ENCODE measurements at places on chromosomes 3 and 15. TPM values are rescaled to one million over a fixed set of nuclear protein-coding genes. Genes with fewer than 3 reads are reported as not detected.
A peak's percentile ranks its signal among the peaks of the same experiment; 100 is the strongest.

The PLA2G4D gene
- not detected for total RNA-seq

The CHRM5 gene
- total RNA-seq, result not detected

The CFAP100 gene
- not detected for total RNA-seq

The SPTBN5 gene
- 9.4 TPM for total RNA-seq

The GOLGA6L10 gene
- 0.28 TPM for total RNA-seq

The STRIT1 gene
- not detected for total RNA-seq

The MYZAP gene
- total RNA-seq, result 55.3 TPM

The DPPA2 gene
- 0.64 TPM for total RNA-seq

GRCh38 chr3:115644391-115644790, 21.1 kb downstream of the GAP43 start:
- no peak overlapping the region for H3K27ac ChIP-seq
- no peaks in the 10 kb centered on the region for H3K36me3 ChIP-seq
- H3K4me3 ChIP-seq, result no peak overlapping the region
- DNase-seq, result no peak
- H3K4me1 ChIP-seq, result peaks cover 6% of the 10 kb centered on the region

DNA sequence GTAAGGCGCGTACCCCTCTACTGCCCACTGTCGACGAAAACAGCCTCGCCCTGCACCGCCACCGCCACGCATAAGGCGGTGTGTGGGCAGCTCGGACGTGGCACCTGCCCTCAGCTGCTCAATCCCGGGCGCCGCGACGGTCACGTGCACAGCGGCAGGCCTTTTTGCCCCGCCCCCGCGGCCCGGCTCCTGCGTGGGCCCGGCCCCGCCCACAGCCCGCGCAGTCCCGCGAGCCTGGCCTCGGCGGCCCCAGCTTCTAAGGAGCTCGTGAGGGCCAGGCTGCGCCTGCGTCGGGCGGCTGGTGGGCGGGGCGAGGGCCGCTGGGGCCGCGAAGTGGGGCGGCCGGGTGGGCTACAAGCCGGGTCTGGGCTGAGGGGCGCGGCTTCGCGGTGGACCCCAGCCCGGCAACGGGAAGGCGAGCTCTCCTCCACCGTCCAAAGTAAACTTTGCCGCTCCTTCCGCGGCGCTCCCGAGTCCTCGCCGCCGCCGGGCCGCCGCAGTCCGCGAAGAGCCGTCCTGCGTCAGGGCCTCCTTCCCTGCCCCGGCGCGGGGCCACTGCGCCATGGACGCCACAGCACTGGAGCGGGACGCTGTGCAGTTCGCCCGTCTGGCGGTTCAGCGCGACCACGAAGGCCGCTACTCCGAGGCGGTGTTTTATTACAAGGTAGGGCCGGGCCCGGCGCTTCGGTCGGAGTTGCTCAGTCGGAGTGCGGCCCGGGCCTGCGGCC, at the start of gene CAPN7:
TSS of gene CAPN7 (plus strand) at position 313 of the 728 bp plus-strand sequence. CDS start at position 563, 250 bp downstream.
- peak within 1 kb of the TSS; percentile 97 for H3K4me3 ChIP-seq
- peaks cover 4% of the 10 kb centered on the region for H3K36me3 ChIP-seq
- peak within 1 kb of the TSS; percentile 80 for H3K27ac ChIP-seq
- H3K4me1 ChIP-seq, result peaks cover 12% of the 10 kb centered on the region
- DNase-seq, result peak; percentile 96
- peaks cover 4% of the 10 kb centered on the region for H3K27me3 ChIP-seq

DNA sequence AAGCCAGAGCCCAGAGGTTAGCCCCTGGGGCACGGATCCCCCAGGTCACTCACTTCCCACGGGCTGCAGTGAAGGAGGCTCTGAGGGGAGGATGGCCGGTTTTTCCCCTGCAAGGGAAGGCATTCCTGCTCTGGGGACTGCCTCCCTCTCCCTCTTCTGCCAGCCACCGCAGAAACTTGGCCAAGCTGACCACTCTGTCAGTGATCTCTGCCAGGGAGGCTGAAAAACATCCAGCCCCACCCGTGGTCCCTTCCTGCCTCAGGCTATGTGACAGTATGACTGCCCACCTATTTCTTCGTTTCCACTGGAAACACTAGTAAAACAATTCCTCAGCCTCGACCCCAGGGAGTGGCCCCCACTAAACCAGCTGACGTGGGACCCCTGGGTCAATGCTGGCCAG, 14.6 kb upstream of the FANCD2 start:
- no peak overlapping the region for H3K27ac ChIP-seq
- H3K4me1 ChIP-seq, result peaks cover 12% of the 10 kb centered on the region
- peak overlapping the region; percentile 65 for H3K4me3 ChIP-seq
- peaks cover 8% of the 10 kb centered on the region for H3K27me3 ChIP-seq

- no peaks in the 10 kb centered on the region for H3K36me3 ChIP-seq
- no peaks in the 10 kb centered on the region for H3K27me3 ChIP-seq
- DNase-seq, result no peak
- peaks cover 7% of the 10 kb centered on the region for H3K4me1 ChIP-seq
- no peak overlapping the region for H3K27ac ChIP-seq
These were observed 295.1 kb downstream of the CHST2 start for GRCh38 chr3:143414571-143415253.

DNA sequence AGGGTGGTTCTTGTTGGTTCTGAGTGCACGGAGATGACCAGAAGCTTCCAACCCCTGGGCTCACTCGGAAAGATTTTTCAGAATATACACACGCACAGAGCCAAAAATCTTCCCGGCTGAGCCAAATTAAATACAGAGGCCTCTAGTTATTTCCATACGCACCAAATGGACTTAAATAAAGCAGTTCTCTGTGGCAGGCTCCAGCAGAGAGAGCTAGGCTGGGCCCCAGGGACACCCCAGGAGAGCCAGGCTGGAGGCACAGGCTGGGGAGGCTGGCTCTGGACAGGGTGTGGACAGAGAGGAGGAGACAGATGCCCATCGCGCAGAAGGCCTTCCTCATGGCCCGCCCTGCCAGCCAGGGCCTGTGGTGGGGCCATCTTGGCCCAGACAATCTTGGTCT, 115.9 kb downstream of the IQSEC1 start:
- H3K27ac ChIP-seq, result no peak overlapping the region
- H3K36me3 ChIP-seq, result peaks cover 7% of the 10 kb centered on the region
- peaks cover 27% of the 10 kb centered on the region for H3K27me3 ChIP-seq
- peaks cover 53% of the 10 kb centered on the region for H3K4me1 ChIP-seq
- no peak overlapping the region for H3K4me3 ChIP-seq

DNA sequence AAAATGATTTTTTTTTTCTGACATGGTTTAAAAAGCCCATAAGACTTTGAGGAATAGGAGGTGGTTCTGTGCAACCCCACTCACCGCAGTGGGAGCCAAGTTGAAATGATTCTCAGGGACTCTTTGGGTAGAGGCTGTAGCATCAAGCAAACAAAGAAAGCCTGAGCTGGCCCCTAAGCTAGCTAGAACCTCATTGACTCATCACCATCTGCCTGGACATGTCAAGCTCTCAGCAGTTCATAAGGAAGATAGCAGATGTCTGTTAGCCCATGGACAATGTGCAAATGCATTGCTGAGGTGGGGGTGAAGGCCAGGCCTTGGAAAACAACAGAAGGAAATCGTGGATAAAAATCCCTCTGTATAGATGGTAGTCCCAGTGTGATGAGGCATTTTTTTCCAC, 234.8 kb downstream of the NR2F2 start:
- H3K27me3 ChIP-seq, result no peaks in the 10 kb centered on the region
- no peaks in the 10 kb centered on the region for H3K36me3 ChIP-seq
- no peak for DNase-seq
- no peaks in the 10 kb centered on the region for H3K4me1 ChIP-seq
- no peak overlapping the region for H3K27ac ChIP-seq

- H3K4me1 ChIP-seq, result no peaks in the 10 kb centered on the region
- H3K27ac ChIP-seq, result no peak overlapping the region
- DNase-seq, result no peak
These were observed 10.1 kb upstream of the RBM5 start for GRCh38 chr3:50078622-50079021.

GRCh38 chr3:17911986-17912760, 169.7 kb upstream of the TBC1D5 start:
- no peak overlapping the region for H3K27ac ChIP-seq
- no peaks in the 10 kb centered on the region for H3K4me1 ChIP-seq
- DNase-seq, result no peak
- no peaks in the 10 kb centered on the region for H3K36me3 ChIP-seq

DNA sequence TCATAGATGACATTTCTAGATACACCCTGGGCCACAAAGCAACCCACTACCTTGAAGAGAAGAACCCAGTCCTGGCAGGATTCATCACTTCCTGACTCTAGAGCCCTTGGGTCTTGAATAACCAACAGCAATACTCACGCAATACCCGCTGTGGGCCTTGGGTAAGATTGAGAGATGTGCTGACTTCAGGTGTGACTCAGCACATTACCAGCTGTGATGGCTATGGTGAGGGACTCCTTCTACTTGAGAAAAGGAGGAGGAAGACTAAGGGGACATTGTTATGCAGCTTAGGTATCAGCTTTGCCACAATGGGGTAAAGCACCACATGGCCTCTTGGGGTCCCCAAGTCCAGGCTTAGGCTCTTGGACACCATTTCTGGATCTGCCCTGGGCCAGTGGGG, 14.9 kb downstream of the C3orf33 start:
- H3K4me3 ChIP-seq, result no peak overlapping the region
- H3K36me3 ChIP-seq, result peaks cover 10% of the 10 kb centered on the region
- peaks cover 8% of the 10 kb centered on the region for H3K27me3 ChIP-seq
- H3K4me1 ChIP-seq, result no peaks in the 10 kb centered on the region
- DNase-seq, result no peak

DNA sequence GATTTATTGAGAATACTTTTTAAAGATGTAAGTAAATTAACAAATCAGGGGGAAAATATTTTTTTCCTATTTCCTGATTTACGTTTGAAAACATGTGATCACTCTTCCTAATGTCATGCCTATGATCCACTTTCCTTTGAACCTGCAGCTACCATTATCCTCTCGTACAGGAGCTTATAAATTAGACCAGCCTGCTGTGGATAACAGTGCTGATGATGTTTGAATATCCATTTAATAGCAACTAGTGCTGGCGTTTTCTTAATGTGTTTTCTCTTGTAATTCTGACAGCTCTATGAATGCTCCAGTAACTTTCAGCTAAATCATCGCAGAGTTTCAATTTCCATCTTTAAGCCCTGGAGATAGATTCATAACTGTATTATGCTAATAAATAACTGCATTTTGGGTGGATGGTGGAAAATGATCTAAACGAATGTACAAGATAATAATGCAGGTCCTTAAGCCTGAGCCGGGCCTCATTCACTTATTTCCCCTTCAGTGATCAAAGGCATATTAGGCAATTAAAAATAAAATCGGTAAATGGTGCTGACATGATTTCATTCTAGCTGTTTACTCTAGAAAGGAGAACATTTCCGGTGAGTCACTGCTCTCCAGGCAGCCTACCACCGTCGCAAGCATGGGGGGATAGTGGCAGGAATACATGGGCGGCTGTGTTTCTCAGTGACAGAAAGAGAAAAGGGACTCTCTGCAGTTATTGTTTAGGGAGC, 58.5 kb upstream of the SLC24A5 start:
- H3K4me1 ChIP-seq, result peaks cover 15% of the 10 kb centered on the region
- H3K27ac ChIP-seq, result no peak overlapping the region
- DNase-seq, result no peak

GRCh38 chr3:129045675-129046036, 14.9 kb upstream of the GP9 start:
- peaks cover 5% of the 10 kb centered on the region for H3K4me1 ChIP-seq
- peaks cover 11% of the 10 kb centered on the region for H3K27me3 ChIP-seq
- no peak for DNase-seq
- H3K27ac ChIP-seq, result no peak overlapping the region
- H3K4me3 ChIP-seq, result no peak overlapping the region

- peak overlapping the region; percentile 56 for H3K4me3 ChIP-seq
- H3K36me3 ChIP-seq, result no peaks in the 10 kb centered on the region
- H3K27ac ChIP-seq, result peak overlapping the region; percentile 30
- DNase-seq, result peak; percentile 52
- peaks cover 15% of the 10 kb centered on the region for H3K4me1 ChIP-seq
These were observed 66.1 kb downstream of the NUP210 start for GRCh38 chr3:13353936-13354542.

DNA sequence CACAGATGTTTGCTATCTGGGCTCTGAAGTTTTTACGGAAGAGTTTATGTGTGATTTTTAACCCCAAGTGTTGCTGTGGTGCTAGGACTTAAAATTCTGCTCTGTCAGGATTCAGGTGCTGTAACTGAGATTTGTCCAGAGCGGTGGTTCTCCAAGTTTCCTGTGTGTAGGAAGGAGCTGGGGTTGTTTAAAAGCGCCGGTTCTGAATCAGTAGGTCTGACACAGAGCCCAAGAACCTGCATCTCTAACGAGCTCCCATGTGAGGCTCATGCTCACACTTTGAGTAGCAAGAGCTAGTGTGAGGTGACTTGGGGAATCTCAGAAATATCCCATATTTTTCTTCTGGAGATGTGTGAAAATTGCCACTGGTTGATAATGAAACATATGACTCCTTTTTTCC, 325.5 kb downstream of the SATB1 start:
- no peak overlapping the region for H3K27ac ChIP-seq
- H3K36me3 ChIP-seq, result no peaks in the 10 kb centered on the region
- H3K27me3 ChIP-seq, result no peaks in the 10 kb centered on the region
- H3K4me3 ChIP-seq, result no peak overlapping the region
- no peak for DNase-seq

DNA sequence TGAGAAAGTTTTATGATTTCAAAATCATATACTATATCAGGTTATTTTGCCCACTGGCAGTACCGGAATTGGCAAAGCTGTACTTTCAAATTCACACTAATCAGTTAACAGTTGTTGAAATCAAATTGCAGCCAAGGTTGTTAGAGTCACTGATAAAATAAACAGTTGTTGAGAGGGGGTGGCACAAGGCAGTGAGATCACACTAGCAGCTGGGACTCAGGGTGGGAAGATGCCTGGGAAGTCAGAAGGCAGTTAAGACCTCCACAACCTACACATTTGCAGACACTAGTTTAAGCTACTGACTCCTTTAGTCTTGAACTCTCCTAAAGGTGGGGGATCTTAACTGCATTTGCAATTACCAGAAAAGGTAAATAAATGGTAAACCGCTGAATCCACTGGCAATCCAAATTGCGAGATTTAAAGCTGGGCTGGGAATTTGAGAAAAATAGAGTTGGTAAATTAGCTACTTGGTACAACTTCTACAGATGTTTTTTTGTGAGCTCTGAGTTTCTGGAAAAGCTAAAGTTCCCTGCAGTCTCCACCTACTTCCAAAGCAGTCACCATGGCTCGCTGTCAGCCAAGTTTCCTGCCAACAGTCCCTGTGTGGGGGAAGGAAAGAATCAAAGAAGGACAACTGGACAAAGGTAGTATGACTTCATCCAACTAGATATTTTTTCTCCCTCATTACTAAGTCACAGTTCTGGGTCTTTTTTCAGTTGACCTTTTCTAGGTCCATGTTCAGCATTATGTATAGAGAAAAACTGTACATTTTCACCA, 105.7 kb downstream of the ZNF385D start:
- H3K27me3 ChIP-seq, result peaks cover 1% of the 10 kb centered on the region
- no peak overlapping the region for H3K4me3 ChIP-seq
- H3K27ac ChIP-seq, result no peak overlapping the region
- H3K36me3 ChIP-seq, result no peaks in the 10 kb centered on the region
- peaks cover 7% of the 10 kb centered on the region for H3K4me1 ChIP-seq
- DNase-seq, result no peak

GRCh38 chr3:160403796-160404470, 4.5 kb downstream of the SMC4 start:
- H3K27me3 ChIP-seq, result peaks cover 19% of the 10 kb centered on the region
- peak overlapping the region; percentile 91 for H3K27ac ChIP-seq
- H3K4me3 ChIP-seq, result peak overlapping the region; percentile 60
- H3K4me1 ChIP-seq, result peaks cover 32% of the 10 kb centered on the region
- peaks cover 10% of the 10 kb centered on the region for H3K36me3 ChIP-seq
- no peak for DNase-seq
